Fibroblast of skin of right quadriceps (primary cell): ENCODE measurements at places on chromosomes 7 and 10.
A peak's percentile ranks its signal among the peaks of the same experiment; 100 is the strongest.

- DNase-seq, result peak; percentile 20
These were observed 569 bp downstream of the ZNF316 start for GRCh38 chr7:6637544-6638229.

- DNase-seq, result no peak
These were observed 491 bp upstream of the SLC37A3 start for GRCh38 chr7:140398821-140399220.

DNA sequence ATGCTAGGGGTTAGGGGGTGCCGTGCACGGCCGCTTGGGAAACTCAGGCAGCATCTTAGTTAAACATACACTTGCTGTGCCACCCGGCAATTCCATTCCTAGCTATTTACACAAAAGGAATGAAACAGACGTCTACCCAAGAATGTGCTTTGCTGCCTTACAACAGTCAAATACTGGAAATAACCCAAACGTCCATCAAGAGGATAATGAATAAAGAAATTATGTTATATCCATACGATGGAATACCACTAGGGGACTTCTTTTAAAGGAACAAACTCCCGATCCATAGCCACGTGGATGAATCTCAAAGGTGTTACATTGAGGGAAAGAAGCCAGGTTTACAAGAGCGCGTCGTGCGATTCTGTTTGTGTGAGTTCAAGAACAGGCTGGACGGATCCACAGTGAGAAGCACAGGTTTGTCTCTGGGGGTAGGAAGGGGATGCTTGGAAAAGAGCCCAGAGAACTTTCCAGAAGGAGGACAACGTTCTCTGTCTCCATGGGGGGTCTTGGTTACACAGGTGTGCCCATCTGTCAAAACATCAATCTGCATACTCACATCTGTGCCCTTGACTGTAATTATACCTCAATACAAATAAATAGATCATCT is 41.8 kb downstream of the STK32C start:
- DNase-seq, result no peak

DNA sequence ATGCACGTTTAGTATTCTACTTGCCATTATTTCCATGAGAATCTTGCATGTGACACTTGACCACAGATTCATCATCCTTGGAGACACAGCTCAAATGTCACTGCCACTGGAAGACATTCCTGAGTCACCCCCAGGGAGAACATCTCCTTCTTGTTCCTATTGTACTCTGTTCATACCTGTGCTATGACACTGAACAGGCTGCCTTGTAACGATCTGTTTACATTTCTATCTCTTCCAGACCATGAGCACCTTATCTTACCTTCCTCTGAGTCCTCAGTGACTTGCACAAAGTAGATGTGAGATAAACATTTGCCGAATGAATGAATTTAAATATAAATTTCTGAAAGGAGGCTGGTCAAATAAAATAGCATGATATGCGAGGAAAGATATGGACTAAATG is 331.9 kb upstream of the LRRN3 start:
- DNase-seq, result no peak

DNA sequence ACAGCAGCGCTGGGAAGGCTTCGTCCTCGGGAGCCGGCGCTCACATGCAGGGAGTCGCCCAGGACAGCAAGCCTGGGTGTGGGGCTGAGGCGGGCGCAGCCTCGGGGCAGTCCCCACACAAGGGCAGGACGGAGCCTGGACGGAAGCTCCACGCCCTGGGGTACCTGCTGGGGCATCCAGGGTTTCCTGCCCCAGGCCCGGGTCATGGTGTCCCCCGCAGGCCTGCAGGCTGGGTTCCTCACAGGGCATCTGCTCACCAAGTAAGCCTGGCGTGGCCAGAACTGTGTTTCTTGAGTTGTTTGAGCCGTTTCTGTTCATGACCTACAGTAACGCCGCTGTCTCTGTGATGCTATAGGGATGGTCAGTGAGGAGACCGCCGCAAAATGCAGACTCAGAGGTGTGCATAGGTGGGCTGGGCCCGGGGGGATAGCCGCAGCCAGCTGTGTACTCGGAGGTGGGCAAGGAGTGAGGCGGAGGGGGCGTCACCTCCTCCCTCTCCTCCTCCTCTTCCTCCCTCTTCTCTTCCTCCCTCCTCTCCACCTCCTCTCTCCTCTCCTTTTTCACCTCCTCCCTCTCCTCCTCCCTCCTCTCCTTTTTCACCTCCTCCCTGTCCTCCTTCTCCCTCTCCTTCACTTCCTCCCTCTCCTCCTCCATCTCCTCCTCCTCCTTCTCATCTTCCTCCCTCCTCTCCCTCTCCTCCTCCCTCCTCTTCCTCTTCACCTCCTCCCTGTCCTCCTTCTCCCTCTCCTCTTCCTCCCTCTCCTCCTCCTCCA is 438.9 kb downstream of the DNAJB6 start:
- no peak for DNase-seq

DNA sequence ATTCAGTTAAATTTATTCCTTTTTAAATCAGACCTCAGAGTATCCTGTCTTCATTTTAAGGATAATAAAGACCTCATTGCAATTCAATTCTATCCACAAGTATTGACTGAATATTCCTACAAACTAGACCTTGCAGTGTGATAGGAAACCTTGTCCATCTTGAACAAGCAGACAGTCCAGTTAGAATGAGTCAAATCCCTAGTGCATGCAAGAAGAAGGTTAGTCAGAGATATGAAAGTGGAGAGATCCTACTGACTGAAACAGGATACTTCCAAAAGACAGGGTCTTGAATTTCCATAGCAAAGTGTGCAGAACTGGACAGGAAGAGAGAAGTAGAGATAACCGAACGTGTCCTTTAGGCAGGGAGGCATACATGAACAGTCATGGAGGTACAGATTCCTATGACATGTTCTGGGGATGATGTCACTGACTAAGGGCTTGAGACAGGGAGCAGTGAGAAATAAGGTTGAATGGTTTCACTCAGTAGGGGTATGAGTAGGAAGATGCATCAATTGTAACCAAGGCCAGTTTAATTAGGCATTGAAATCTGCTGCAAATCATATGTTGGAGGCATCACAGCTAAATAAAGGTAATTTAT is 45.2 kb downstream of the PPP1R3A start:
- no peak for DNase-seq

GRCh38 chr7:97844036-97844435 is 28.2 kb downstream of the ASNS start:
- no peak for DNase-seq

DNA sequence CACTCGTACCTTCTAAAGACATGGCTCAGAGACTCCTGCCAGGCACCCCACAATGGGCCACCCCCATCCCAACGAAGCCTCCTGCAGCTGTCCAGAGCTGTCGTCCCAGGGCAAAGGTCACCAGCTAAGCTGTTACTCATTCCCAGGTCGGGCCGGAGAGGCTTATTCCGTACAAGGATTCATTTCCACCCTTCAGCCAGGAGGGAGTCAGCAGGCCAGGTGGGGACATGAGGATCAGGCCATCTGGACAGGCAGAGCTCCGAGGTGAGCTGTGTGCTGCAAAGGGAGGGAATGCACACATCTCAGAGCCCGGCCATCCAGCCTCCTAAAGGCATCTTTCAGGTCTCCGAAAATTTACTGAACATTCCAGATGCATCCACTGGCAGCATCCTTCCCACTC is 63.9 kb upstream of the NANOS1 start:
- DNase-seq, result no peak

- no peak for DNase-seq
These were observed 931.4 kb downstream of the IPMK start for GRCh38 chr10:57336341-57336740.
